Thyroid gland (tissue), 4 donors: ENCODE measurements at places on chromosomes 1 and 21. TPM values are rescaled to one million over a fixed set of nuclear protein-coding genes. Genes with fewer than 3 reads are reported as not detected.

DNA sequence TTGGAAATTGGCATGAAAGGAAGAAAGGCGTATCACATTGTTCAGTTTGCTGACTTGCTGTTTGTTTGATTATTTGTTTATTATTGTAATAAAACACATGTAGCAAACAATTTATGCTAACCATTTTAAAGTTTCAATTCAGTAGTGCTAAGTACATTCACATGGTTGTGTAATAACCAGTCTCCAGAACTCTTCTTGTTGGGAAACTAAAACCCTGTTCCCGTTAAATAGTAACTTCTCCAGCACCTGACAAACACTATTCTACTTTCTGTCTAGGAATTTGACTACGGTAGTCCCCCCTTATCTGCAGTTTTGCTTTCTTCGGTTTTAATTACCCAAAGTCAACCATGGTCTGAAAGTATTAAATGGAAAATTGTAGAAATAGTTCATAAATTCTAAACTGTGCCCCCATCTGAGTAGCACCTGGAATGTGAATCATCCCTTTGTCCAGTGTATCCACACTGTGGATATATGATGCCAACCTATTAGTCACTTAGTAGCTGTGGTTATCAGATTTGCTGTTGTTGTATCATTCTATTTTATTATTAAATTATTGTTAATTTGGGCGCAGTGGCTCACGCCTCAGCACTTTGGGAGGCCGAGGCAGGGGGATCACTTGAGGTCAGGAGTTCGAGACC is 5.5 kb downstream of the MORC3 start:
- no peak overlapping the region for H3K27ac ChIP-seq
- no peak for DNase-seq
- no peaks in the 10 kb centered on the region for H3K36me3 ChIP-seq
- H3K27me3 ChIP-seq = no peaks in the 10 kb centered on the region
- no peak overlapping the region for H3K4me3 ChIP-seq
- peaks cover 15% of the 10 kb centered on the region for H3K4me1 ChIP-seq

- no peaks in the 10 kb centered on the region for H3K27me3 ChIP-seq
- H3K27ac ChIP-seq = no peak overlapping the region
- no peak for DNase-seq
- H3K4me3 ChIP-seq = no peak overlapping the region
Measured at GRCh38 chr1:5164158-5164557, 509.7 kb downstream of the AJAP1 start.

- H3K4me1 ChIP-seq = peaks cover 6% of the 10 kb centered on the region
- H3K4me3 ChIP-seq = no peak overlapping the region
- peak overlapping the region; percentile 48 for H3K27ac ChIP-seq
- DNase-seq = no peak
- H3K27me3 ChIP-seq = no peaks in the 10 kb centered on the region
- no peaks in the 10 kb centered on the region for H3K36me3 ChIP-seq
Measured at GRCh38 chr1:94819238-94819944, 766 bp upstream of the SLC44A3 start.

DNA sequence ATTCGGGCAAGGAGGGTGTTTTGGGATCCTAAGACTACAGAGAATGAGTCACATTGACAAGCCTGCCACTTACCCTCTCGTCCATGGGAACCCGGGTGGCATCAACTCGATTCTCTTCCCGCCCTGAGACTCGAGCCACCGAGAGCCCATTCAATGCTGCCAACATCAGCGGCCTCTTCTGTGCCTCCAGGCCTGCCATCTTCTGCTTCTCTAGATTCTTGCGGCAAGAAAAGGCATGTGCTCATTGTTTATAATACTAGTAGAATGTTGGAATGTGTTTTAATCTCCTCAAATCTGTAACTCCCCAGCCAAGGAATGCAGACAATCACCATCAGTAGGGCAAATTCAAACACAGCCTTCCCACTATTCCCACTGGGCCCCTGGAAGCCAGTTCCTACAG is 96.9 kb downstream of the SMYD2 start:
- no peaks in the 10 kb centered on the region for H3K27me3 ChIP-seq
- peaks cover 3% of the 10 kb centered on the region for H3K4me1 ChIP-seq
- H3K36me3 ChIP-seq = peaks cover 1% of the 10 kb centered on the region
- no peak overlapping the region for H3K27ac ChIP-seq
- no peak for DNase-seq
- H3K4me3 ChIP-seq = no peak overlapping the region

GRCh38 chr1:35490250-35490649 is 67.0 kb downstream of the KIAA0319L start:
- no peak for DNase-seq
- H3K27ac ChIP-seq = no peak overlapping the region
- no peaks in the 10 kb centered on the region for H3K36me3 ChIP-seq

DNA sequence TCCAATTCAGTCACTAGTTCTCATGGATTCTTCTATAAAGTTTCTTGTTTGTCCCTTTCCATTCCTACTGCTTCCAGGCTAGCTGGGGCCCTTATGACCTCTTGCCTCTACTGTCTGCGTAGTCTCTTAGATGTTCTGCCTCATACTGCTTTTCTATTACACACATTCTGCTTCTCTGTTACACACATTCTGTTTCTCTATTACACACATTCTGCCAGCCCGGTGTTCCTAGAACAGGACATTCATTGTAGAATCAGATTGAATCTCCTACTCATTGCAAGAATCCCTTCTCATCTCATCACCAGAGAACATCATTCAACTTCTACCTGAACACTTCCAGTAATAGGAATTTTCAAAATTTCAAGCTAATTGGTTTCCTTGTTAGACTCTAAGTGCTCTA is 69.3 kb upstream of the QSOX1 start:
- no peak overlapping the region for H3K4me3 ChIP-seq
- H3K27me3 ChIP-seq = no peaks in the 10 kb centered on the region
- H3K27ac ChIP-seq = no peak overlapping the region
- no peaks in the 10 kb centered on the region for H3K4me1 ChIP-seq

DNA sequence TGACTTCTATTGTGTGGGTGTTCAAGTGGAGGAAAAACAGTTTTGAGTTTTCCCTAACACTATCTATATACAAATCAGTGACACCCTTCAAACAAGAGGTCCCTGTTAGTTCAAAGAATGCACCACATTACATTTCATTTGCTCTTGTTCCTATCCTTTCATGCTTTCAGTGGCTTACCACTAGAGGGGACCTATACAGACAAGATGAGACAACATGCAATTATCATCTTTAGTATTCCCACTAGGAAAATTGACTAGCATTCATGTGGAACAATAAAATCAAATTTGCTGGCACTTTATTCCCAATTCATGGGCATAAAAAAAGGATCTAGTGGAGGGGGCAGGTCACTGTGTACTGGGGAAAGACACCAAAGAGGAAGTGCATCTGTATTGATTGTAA is 13.3 kb upstream of the SIPA1L2 start:
- DNase-seq = no peak
- no peaks in the 10 kb centered on the region for H3K27me3 ChIP-seq
- no peak overlapping the region for H3K4me3 ChIP-seq
- H3K4me1 ChIP-seq = no peaks in the 10 kb centered on the region

DNA sequence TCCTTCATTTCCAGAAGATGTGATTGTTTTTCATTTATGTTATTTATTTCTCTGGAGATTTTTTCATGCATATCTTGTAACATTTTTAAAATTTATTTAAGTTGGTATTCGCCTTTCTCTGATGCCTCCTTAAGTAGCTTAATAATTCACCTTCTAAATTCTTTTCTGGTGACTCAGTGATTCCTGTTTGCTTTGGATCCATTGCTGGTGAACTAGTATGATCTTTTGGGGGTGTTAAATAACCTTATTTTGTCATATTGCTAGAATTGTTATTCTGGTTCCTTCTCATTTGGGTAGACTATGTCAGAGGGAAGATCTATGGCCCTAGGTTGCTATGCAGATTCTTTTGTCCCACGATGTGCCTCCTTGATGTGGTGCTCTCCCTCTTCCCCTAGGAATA is 1347.2 kb upstream of the B3GALT2 start:
- no peak overlapping the region for H3K4me3 ChIP-seq
- H3K4me1 ChIP-seq = no peaks in the 10 kb centered on the region
- DNase-seq = no peak
- H3K36me3 ChIP-seq = no peaks in the 10 kb centered on the region
- no peaks in the 10 kb centered on the region for H3K27me3 ChIP-seq

DNA sequence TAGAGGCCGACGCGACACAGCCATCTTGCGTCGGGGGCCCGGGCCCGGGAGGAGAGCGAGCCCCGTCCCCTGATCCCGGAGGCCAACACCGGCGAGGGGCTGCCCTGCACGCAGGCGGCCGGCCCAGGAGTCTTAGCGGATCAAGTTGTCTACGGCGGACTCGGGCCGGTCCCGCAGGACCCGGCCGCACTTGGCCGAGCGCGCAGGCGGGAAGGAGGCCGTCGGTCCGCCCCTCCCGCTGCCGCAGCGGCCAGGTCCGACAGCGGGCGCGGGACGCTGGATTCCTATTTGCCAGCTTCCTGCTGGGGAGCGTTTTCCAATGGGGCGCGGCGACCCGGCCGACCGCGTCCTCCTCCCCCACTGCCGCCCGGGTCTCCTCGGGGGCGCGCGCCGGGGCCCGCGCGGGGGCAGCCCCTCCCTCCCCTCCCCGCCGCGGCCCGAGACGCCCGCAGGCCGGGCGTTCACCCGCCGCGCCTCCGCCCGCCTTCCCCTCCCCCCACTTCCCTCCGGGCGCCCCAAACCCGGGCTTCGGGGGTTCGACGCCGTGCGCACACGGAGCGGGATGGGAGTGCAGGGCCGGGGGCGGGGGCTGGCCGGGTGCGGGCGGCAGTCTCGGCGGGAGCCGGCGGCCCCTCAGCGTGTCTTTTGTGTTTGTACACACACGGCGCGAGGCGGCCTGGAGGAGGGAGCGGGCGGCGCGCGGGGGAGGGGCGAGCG is 517 bp upstream of the H3-3A start:
- peak overlapping the region; percentile 97 for H3K27ac ChIP-seq
- DNase-seq = peak; percentile 81
- no peaks in the 10 kb centered on the region for H3K27me3 ChIP-seq
- peaks cover 7% of the 10 kb centered on the region for H3K36me3 ChIP-seq

DNA sequence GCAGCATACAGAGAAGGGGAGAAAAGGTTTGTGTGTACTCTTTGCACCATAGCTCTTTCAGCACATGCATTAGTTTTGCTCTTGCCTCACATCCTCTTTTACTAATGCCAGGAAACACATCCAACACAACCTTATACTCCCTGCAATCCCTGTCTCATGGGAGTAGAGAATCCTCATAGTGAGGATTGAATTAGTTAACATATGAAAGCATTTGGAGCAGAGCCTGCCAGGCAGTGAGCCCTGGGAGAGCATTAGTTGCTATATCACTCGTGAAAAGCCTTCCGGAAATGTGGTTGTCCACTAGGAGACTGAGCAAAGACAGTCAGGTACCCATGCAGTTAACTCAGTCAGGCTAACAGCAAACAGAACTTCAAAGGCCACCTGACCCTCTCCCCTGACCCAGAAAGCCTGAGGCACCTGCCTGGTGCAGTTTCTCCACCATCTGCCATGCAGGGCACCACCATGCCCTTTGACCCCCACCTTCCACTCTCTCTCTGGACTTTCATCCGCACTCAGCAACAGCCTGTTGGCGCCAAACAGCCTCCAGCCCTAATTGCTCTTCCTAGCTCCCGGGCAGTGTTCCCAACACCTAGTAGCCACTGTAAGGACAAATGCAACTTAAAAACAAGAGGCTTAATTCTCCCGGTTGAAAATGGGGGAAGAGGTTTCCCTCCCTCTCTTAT is 14.9 kb upstream of the AGT start:
- peaks cover 5% of the 10 kb centered on the region for H3K4me1 ChIP-seq
- H3K36me3 ChIP-seq = no peaks in the 10 kb centered on the region
- no peak for DNase-seq

- peaks cover 12% of the 10 kb centered on the region for H3K4me1 ChIP-seq
- no peak for DNase-seq
- no peaks in the 10 kb centered on the region for H3K27me3 ChIP-seq
- H3K27ac ChIP-seq = no peak overlapping the region
- no peak overlapping the region for H3K4me3 ChIP-seq
Measured at GRCh38 chr1:18917071-18917799, 14.9 kb upstream of the ALDH4A1 start.

DNA sequence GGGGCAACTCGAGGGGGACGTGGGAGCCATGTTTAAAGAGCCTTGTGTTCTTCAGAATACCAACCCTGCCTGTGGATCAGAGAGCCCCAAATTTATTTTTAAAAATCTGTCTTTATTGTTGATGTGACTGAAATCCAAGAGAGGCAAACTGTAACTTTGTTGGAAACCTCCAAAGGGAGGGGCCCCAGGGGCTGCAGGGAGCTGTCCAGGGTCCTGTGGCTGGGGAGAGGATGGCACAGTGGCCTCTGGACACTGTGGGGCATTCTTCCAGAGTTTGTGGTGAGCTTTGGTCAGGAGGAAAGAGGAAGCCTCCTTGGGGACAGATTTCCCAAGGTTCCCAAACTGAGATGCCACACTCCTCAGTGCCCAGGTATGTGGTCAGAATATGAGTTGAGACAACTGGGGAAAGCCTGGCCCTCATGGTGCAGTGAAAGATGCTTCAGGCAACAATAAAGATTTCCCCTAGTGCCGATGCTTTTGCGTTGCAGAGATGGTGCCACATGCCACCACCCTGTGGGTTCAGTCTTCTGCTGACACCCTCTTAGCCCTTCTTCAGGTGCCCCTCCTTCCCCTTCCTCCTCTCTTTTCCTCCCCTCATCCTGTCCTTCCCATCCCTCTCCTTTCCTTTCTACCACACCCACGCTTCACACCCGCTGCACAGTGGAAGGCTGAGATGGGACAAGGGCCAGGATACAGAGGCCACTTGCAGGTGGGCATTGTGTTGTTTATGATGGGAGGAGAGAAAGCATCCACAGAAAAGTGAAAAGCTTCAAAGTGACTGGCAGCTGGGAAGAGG is 122.1 kb downstream of the UCK2 start:
- no peak for DNase-seq
- H3K27me3 ChIP-seq = no peaks in the 10 kb centered on the region
- no peaks in the 10 kb centered on the region for H3K36me3 ChIP-seq
- H3K4me3 ChIP-seq = no peak overlapping the region
- no peak overlapping the region for H3K27ac ChIP-seq
- H3K4me1 ChIP-seq = no peaks in the 10 kb centered on the region

DNA sequence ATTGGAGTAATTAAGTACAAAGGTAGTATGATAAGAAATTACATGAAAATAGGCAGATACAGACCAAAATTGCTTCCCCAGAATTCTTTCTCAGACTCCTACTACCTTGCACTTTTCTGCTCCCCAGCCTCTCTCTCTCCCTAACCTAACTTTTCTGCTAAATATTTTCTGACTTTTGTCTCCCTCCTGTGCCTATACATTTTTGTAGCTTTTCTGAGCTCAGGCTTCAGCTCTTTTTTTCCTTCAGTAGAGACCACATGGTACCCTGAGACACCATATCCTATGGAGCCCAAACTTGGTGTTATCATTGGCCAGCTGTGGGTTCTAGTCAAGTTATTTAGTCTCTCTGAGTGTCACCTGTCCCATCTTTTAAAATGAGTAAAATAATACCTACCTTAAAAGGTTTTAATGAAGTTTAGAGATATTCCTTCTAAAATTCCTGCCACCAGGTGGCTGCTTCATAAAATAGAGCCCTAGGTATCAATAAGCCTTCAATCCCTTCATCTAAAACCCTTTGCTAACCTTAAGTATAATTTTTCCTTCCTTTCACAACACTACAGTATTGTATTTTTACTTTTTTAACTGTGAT is 237.6 kb upstream of the DUSP10 start:
- no peak overlapping the region for H3K27ac ChIP-seq
- H3K36me3 ChIP-seq = no peaks in the 10 kb centered on the region
- DNase-seq = no peak

The IL19 gene
- total RNA-seq = not detected

The TCHH gene
- 0.11 TPM for total RNA-seq

The ALDH9A1 gene
- total RNA-seq = 99.7 TPM

The INSRR gene
- total RNA-seq = not detected

The GPR37L1 gene
- total RNA-seq = not detected
